ENCODE measurements at places on chromosomes 5 and 9.

DNA sequence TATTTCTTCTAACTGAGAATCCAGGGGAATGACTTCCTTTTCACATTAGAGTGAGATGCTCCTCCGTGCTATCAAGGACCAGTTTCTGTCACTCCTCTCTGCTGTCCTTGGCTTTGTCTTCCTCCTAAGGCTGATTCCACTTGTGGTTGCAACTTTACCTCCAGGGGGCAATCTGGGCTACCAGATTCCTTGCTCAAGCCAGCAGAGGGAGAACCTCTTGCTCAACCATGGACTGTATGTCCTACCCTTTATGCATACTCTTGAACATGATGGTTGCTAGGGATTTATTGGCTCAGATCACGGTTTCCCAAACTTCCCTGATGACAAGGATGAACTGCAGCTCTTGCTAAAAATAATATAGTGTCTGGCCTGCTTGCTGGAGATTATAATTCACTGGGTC, 24.0 kb downstream of the NNT start:
- DNase-seq = no peak

DNA sequence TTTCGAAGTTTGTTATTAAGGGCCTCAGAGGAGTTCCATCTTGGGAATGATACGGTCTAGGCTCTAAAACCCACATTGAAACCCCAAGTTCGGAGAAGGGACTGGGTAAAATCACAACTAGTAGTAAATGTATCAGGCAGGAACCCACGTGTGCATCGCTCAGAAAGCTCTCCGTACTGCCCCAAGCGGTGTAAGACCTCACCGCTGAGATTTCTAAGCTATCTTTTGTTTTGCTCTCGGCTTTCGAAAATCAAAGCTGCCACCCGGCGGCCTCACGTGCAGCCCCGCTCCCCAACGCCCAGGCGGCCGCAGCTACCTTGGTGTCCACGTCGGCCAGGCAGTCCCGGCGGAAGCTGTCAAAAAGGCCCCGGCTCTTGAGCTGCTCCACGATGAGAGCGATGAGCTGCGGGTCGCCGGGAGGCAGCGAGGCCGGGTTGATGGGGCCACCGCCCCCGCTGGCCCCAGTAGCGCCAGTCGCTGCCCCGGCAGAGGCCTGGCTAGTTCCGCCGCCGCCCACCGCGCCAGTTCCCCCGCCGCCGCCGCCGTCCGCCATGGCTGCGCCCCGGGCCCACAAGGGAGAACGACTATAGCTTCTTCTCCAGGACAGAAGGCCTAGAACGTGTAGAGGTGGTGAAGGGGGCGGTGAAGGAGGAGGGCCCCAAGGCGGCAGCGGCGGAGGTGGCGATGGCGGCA, 420 bp downstream of the BOD1 start:
- peak; percentile 78 for DNase-seq

DNA sequence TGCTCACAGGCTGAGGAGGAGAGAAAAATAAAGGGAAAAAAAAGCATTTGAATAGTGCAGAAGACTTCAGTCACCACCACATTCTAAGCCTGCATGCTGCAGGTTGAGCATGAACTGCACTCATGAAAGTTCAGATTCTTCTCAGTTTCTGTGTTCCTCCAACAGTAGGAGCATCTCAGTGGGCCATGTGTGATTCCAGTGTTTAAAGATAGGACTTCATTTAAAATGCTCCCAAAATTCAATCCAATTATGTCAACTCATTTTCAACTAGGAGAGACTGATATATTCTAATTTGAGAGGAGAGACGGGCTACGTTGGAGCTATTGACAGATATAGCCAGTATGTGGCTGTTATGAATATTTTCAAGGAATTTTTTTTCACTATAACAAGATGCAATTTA, 186.8 kb downstream of the HCN1 start:
- no peak for DNase-seq

DNA sequence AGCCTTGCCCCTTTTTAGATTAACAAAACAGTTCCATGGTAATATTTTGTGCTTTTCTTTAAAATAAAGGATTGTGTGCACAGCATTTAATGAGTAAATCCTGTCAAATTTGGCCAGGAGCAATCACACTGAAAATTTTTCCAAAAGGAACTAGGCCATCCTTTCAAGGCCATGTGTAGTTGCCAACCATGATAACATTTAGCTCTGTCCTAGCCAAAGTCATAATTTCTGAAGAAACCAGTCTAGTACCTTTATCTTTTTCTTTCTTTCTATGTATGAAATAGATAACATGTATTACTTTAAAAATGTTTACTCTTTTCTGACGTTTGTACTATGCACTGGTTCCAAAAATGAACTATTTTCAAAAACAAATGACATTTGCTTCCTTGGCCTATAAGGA, 143.7 kb downstream of the PBX3 start:
- DNase-seq = no peak

GRCh38 chr5:25090275-25090674, 445.5 kb upstream of the CDH10 start:
- no peak for DNase-seq

- no peak for DNase-seq
Measured at GRCh38 chr5:9183992-9184391, 361.9 kb downstream of the SEMA5A start.

- peak; percentile 53 for DNase-seq
Measured at GRCh38 chr9:136671646-136672430, 9.1 kb downstream of the EGFL7 start.

- DNase-seq = no peak
Measured at GRCh38 chr9:133065070-133065388, 3.2 kb downstream of the CEL start.

- DNase-seq = no peak
Measured at GRCh38 chr5:158349987-158350386, 491.0 kb upstream of the CLINT1 start.

GRCh38 chr5:141476132-141476911, 556 bp downstream of the PCDHGC3 start:
- DNase-seq = peak; percentile 15

- no peak for DNase-seq
Measured at GRCh38 chr9:2761424-2761823, 44.1 kb downstream of the KCNV2 start.

- no peak for DNase-seq
Measured at GRCh38 chr9:136177224-136177623, 27.7 kb downstream of the LHX3 start.

DNA sequence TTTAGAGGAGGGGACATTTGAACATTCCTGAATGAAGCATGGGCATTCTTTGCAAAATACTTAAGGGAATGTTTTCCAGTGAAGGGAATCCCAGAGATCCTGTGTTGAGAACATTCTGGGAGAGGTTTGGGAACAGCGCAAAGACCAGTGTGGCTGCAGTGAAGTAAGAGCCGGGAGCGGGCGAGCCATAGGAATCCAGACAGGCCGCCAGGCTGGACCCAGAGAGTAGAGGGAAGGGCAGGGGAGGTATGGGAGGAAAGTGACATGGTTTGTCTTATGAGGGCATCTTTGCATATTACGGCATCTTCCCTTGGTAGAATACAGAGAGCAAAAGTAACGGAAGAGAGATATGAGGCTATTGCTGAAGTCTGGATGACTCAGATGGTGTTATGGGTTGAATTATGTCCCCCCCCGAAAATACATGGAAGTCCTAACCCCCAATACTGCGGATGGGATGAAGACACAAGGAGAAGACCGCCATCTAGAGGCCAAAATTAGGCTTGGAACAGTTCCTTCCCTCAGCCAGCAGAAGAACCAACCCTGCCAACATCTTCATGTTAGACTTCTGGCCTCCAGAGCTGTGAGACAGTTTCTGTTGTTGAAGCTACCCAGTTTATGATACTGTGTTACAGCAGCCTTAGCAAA, 268.2 kb downstream of the MAST4 start:
- DNase-seq = no peak

DNA sequence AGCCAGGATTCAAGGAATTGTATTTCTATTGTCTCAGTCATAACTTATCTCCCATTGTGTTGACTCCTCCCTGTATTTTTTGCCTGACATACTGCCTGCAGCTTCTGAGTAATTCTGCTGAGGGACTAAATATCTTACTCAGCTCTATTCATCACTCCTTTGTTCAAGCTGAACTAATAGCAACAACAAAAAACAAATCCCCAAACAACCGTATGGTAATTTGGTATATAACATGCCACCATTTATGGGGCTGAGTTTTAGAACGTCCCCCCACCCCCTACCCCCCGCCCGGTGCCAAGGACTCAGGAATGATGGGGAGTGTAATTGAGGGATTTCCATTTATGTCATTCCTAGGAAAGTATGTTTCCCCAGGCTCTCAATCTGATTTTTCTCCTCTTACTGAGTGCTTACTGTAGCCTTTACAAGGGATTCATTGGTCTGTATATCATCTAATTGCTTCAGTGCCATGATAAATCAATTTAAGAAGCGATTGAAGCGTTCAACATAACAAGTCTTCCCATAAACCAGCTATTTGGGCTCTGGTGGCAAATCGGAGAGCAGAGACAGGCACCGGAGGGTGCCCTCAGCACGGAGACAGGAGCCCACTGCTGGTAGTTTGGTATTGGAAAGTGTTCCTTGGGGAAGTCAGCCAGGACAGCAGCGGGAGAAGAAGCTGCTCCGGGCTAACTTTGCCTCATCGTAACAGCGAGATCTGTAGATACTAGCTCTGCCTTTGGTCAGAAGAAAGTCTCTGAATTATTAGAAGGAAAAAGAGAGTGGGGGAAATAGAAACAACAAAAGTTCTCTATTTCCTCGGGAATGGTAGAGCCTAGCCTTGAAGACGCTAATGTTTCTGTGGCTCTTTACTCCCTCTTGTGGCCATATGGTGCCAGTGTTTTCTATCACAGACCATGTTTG, 40.7 kb upstream of the HSD17B4 start:
- peak; percentile 50 for DNase-seq

DNA sequence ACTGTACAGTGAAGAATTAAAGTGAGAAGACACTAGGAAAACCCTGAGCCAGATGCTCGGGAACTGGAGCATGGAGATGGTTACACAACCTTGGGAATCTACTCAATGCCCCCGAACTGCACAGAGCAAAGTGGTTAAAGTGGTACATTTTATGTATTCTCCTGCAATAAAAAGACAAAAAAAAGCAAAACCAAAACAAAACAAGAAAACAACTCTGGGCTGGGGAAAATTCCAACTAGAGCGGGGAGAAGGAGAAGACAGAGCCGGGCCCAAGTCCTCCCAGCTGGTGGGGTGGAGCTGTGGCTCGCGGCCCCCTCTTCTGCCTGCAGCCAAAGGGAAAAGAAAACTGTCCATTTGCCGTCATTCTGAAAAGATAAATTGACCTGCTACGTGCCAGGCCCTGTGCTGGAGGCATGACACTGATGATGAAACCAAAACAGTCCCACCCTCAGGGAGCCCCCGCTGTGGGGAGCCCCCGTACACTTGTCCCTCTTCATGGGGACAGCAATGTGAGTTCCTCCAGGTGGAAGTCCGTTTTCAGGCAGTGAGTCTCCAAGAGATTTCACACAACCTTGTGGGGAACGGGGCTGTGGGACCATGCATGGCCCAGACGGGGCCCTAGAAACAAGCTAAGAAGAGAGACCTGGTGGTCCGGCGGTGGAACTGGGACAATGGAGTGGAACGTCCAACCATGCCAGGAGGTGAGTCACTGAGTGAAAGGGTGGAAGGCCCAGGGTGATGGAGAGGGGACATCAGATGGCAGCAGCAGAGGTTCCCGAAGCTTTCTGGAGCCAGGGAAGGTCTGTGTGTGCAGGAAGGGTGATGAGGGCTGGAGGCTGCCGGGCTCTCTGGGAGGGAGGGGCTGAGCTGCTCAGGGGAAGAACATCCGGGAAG, 114.8 kb upstream of the COL5A1 start:
- DNase-seq = no peak

GRCh38 chr9:82670000-82670399, 392.9 kb downstream of the RASEF start:
- DNase-seq = no peak

DNA sequence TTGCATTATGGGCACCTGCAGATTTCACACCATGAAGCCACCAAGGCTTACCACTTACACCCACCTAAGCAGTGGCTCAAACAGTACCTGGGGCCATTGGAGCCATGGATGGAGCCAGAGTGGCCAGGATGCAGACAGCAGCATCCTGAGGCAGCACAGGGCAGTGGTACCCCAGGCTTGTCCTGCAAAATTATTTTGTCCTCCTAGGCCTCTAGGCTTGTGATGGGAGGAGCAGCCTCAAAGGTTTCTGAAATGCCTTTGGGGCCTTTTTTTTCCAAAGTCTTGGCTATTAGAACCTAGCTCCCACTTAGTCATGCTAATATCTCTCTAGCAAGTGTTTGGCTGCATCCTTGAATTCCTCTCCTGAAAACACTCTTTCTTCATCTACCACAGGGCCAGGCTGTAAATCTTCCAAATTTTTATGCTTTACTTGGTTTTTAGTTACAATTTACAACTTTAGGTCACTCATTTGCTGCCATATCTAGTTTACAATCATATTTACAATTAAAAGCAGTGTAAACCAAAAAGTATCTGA, 15.7 kb downstream of the TMC1 start:
- no peak for DNase-seq

- DNase-seq = no peak
Measured at GRCh38 chr5:139845846-139846681, 50.5 kb downstream of the PSD2 start.

DNA sequence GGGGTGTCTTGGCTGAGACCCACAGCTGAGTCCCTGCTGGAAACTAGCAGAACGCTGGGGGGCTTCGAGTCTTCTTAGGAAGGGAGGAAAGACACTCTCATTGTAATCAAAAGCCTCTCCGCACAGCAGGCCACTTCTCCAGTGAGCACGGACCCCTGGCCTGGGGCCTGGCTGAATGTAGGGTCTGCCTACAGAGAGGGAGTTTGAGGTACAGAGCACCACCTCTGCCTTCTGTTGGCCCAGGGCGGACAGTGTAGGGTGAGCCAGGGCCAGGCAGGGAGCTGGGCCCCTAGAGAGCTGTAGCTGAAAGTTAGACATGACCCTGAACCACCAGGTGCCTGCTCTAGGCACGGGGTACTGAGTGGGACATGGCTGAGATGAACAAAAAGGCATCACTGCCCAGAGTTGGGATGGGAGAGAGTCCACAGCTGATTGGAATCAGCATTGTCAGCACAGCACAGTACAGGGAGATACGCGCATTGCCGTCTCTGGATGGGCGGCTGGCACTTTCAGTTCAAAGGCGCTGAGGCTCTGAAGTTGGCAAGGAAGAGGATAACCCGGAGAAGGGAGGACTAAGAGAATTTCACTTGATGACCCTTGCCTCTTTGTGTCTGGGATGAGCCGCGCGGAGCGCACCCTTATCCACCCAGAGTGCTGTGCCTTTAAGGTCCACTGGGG, 363 bp upstream of the SLC25A48 start:
- DNase-seq = no peak

DNA sequence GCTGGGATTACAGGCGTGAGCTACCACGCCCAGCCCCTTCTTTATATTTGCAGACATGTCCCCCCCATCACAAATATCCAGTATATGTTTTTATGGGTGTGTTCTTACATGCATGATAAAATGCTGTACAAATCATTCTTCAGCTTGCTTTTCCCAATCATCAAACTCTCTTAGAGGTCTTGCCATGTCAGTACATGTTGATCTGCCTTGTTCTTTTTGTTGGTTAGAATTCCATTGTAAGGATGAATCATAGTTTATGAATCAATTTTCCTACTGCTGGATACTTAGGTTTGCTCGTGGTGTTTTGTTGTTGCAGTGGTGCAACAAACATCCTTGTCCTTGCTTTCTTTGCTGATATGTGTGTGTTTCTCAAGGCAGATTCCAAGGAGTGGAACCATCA, 79.9 kb upstream of the NEURL1B start:
- no peak for DNase-seq
